ENCODE measurements at places on chromosomes 6 and 20.

DNA sequence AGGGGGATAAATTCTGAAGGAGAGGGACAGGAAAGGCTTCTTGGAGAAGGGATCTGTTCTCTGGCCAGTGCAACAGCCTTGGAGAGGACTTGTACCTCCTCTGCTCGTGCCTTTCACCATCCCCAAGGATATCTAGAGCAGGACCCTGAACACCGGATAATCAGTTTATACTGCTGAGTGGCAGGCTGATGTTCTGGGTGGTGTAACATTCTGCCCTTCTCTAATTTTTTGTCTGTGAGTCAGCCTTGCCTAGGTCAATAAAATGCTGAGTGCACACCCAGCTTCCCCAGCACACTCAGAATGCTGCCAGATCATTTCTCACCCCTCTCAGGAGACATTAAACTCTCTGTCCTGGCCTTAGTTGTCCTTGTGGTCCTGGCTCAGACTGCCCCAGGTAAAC is at the start of gene DEFB115:
TSS of gene DEFB115 (plus strand) at position 301 of the 400 bp plus-strand sequence. CDS start at position 301, 0 bp downstream.
- DNase-seq, result no peak

DNA sequence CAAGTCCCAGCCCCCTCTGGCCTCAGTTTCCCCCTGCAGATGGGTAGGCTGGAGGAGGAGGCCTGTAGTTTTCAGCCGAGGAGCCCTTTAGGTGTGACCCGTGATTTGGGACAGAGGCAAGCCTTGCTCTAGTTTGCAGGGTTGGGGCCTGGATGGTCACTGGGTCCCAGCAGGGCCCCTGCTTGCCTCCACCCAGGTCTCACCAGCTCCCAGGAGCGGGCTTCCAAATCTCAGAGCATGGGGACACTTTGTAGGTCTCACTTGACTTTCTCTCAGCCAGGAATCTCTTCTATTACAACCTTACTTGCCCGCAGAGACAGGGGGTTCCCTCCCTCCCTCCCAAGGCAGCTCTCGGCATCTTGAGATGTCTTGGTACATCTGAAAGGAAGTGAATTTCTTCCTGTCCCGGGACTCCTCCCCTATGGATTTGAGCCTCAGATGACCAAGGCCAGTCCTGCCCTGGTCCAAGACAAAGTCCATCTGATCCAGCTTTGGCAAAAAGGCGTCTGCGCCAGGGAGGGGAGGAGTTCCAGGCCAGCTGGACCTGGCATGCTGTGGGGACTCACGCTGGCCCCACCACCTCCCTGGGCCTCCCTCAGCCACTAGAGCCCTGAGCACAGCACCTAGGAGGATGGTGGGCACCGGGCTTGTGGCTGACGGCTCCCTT is 47.4 kb downstream of the SRC start:
- DNase-seq, result no peak

- no peak for DNase-seq
These were observed 406.0 kb downstream of the GRIK2 start for GRCh38 chr6:101799531-101799930.

GRCh38 chr6:9398071-9398766 is 962.9 kb upstream of the SLC35B3 start:
- no peak for DNase-seq

DNA sequence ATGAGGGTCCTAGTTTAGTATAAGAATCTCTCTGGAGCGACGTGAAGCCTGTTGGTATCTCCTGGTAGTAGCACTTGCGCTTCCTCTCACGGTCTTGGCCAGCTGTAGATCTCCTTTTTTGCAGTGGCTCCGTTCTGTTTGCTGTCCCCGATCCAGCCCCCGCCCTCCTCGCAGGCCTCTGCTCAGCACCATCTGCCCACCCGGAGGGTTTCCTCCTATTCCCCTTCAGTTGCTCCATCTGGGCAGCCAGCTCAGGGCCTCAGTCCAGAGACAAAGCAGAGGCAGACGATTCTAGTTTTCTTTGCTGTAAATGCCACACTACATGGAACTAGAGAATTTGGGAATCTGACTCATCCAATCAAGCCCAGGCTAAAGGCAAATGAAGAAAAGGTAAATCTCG is 126.6 kb downstream of the TIAM2 start:
- DNase-seq, result peak; percentile 57

DNA sequence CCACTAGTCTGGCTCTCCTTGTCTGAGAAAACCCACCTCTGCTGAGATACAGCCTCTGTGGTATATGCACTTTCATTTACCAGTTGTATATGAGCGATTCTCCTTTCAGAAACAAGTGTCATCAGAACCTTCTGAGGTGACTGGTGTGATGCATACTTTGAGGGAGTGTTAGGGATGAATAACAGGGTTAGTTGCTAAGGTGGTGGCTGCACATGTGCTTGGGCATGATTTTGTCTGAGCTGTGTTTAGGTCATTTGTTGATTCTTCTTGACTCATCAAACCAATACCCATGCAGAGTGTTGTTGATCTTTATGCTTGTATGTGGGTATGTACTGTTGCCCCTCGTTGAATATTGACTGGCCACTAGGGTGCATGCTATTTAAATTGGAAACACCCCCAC is 25.7 kb downstream of the DTD1 start:
- peak; percentile 11 for DNase-seq

GRCh38 chr20:62618611-62619529 is 23.4 kb upstream of the SLCO4A1 start:
- no peak for DNase-seq

DNA sequence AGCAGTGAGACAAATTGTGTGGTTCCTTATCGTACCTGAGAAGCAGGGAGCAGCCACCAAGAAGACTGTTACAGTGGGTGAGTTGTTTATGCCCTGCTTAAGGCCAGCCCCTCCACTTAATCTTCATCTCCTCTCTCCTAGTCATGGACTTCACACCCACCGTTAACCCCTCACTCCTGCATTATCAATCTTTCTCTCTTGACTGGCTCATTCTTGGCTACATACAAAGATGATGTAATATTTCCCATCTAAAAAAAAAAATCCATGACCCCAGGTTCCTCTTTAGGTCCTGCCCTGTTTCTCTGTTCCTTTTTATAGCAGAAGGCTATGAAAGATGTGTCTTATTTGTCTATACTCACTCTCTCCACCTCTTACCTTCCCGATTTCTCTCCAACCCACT is 72.4 kb downstream of the SHLD1 start:
- no peak for DNase-seq

DNA sequence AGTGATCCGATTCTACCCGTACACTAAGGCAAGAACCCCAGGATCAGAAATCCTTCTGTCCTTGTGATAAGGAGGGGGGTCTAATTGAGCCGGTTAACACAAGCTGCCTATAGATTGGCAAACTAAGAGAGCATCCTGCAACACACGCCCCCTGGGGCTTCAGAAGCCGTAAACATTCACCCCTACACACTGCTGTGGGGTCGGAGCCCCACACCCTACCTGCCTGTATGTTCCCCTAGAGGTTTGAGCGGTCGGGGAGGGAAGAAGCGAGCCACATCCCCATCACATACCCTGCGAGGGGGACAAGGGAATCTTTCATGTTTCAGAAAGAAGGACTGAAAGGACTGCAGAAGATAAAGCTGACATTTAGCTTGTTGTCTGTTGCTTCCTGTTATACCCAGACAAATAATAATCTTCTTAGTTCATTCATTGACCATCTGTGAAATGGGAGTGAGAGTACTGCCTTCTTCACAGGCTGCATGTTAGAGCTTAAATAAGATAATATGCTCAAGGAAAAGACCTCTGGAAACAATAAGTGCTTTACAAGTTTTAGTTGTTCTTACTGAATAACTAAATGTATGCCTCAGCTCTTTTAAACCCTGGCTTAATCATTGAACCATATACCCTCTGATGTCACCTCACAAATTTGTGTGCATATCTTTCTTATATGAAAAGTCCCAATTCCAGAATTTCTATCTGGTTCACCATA is 74.2 kb upstream of the RNF217 start:
- no peak for DNase-seq

GRCh38 chr6:92072387-92072786 is 1347.0 kb downstream of the EPHA7 start:
- DNase-seq, result no peak

DNA sequence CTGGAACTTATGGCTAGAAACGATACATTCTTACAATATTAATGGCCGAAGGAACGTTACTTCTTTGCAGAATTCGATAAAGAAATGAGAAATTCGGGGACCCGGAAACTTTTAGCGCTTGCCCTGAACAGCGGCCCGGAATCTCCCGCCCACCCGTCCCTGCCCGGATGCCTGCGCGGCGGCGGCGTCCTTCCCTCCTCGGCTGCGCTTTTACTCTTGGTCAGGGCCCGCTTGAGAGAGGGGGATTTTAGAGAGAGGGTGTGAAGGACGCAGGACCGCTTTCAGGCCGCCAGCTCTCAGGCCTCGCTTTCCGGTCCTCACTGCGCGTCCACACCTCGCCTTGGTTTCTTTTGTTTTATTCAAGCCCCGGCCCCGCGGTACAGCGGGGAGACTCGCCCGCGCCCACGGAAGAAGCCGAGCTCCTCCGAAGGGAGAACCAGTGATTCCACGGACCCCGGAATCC is 243.7 kb downstream of the ARID1B start:
- DNase-seq, result peak; percentile 47

DNA sequence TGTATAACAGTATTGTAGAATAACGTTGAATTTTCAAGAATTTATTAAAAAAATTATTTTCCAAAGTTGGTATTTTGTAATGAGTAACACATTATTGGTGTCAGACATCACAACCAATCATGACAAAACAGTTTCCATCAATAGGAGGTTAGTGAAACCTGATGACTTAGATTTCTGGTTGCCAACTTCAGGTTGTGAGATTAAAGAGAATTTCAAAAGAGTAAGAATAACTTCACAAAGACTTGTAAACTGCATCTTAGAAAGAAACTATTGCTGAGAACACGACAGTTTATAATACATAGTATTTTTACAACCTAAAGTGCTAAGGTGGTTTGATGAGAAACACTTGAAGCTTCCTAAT is 159.2 kb upstream of the ARG1 start:
- no peak for DNase-seq

DNA sequence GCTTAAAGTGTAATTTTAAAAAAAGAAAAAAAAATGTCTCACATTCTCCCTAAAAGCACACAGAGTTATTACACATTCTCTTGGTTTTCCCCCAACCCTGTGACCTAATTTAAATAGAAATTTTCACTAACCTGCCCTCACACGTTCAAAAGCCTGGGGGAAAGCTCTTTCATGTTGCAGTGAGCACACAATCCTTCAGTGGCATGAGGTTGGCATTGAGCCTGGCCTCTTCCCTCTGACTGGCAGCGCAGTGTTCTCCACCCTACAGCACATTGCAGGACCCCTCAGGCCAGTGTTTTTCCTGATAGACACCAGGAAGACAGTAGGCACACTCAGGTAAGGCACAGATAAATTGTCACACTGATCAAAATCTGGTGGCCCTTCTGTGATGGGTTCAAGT is 34.1 kb downstream of the TNFRSF21 start:
- DNase-seq, result no peak

DNA sequence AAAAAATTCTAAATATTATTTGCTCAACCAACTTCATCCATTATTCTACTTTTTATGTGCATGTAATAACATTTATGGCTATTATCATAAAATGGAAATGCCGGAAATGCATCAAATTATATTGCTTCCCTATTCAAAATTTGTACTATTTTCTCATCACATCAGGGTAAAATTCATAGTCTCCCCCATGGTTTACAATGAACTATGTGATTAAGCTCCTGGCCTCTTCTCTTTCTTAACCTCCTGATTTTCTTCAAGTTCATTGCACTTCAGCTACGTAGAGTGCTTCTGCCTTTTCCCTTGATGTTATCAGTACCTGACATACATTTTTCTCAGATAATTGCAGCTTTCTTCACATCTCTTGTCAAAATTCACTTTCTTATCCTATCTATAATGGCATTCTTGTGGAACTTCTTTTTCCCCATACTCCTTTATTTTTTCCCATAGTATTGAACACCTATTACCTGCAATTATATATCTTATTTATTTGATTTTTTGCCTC is 699.1 kb upstream of the ADGRB3 start:
- no peak for DNase-seq

All from foreskin fibroblast (primary cell).